ENCODE measurements at places on chromosomes 7 and 10.

DNA sequence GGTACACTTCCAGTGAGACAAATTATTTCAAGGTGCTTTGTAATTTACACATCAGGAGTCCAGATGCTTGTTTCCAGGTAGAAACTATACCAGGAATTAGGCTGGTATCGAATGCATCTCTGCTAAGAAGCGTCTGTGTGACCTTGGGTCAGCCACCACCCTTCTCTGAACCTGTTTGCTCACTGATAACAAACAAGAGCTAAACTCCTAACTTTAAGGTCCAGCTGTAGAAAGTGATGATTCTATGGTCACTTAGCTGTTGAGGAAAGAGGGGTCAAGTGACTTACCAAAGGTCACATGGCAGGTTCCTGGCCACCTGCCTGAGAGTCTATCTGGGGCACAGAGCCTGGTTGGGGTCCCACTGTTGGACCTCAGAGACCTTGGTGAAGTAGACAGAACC lies 95.4 kb downstream of the HIF1AN start:
- no peak for DNase-seq

- DNase-seq, result no peak
Measured at GRCh38 chr10:4170181-4170580, 385.2 kb upstream of the KLF6 start.

- no peak for DNase-seq
Measured at GRCh38 chr10:48450233-48450740, 143.8 kb downstream of the MAPK8 start.

GRCh38 chr7:151687523-151688235 lies 168.0 kb upstream of the RHEB start:
- no peak for DNase-seq

DNA sequence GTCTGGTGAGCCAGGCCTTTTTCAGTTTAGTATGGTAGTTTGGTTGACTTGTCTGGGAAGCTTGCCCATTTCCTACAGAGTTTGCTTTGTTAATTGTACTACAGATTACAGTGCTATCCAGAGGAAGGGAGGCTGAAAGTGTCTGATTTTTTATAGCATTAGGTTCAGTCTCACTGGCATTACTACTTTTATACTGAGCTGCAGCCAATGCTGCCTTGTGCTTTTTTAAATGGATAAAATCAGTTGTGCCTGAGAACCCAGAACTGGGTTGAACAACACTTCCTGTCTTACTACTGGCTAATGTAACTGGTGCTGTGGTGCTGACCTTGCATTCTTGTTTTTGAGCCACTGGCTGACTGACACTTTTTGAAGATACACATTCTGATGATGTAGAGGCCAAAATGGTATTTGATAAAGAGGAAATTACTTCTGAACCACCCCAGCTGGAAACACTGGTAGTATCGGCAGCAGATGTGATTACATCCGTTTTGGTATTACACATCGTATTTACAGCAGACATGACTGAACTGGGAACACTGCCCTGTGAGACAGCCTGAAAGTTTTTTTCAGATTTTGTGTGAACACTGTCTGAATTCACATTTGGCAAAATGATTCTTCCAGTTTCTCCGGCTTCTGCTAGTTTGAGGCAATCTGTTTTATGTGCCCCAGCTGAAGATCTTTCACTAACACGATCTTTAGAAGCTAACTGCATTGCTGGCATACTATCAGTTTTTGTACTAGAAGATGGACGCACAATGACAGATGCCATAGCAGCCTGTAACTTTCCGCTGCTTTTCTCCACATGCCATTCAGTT lies 74.1 kb downstream of the NRBF2 start:
- DNase-seq, result peak; percentile 62

- DNase-seq, result no peak
Measured at GRCh38 chr7:3697472-3697871, 396.4 kb downstream of the SDK1 start.
